ENCODE measurements at places on chromosomes 1 and 21. TPM values are rescaled to one million over a fixed set of nuclear protein-coding genes. Genes with fewer than 3 reads are reported as not detected.

The KRTAP22-1 gene
- not detected for total RNA-seq

The VWA5B1 gene
- total RNA-seq, result not detected

The FCMR gene
- total RNA-seq, result 4.4 TPM

The PERM1 gene
- total RNA-seq, result 50.1 TPM

The FAM72B gene
- total RNA-seq, result 0.13 TPM

The RGS7 gene
- not detected for total RNA-seq

The RPE65 gene
- total RNA-seq, result 0.13 TPM

The PCNX2 gene
- total RNA-seq, result 4.2 TPM

The CCDC190 gene
- total RNA-seq, result 0.59 TPM

The NUP210L gene
- 0.48 TPM for total RNA-seq

The UTS2 gene
- total RNA-seq, result not detected

The RFX5 gene
- total RNA-seq, result 27.2 TPM

The FCAMR gene
- not detected for total RNA-seq

The PKLR gene
- not detected for total RNA-seq

The ACOT11 gene
- 44.1 TPM for total RNA-seq

The LCE1C gene
- total RNA-seq, result not detected
